Aorta (tissue), 5 donors: ENCODE measurements at places on chromosomes 2 and 18.

GRCh38 chr2:121558329-121558728 lies 27.6 kb downstream of the RNU4ATAC start:
- no peak for DNase-seq

- DNase-seq = no peak
Observed at GRCh38 chr2:106956879-106957278, 70.9 kb upstream of the ST6GAL2 start.

DNA sequence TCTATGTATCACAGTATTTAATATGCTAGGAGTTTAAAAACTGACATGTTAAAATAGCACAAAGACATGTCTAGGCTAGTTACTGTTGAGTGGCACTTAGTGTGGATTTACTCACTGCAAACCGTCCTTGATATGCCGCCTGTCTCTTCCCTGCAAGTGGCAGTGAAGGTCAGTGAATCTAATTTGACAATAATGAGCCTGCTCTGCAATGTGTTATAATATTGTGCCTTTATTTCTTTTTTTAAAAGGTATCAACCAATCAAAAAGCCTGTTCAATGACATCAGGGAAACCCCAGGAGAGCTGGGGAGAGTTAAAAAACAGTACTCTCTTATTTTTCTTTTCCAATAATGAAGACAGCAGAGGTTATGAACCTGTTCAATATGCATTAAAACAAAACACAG lies 384.1 kb downstream of the ERBB4 start:
- no peak for DNase-seq

GRCh38 chr2:235347691-235348090 lies 146.2 kb upstream of the AGAP1 start:
- no peak for DNase-seq

- DNase-seq = no peak
Observed at GRCh38 chr18:21073180-21073579, 38.4 kb downstream of the ROCK1 start.
